ENCODE measurements at places on chromosomes 3 and 15.

DNA sequence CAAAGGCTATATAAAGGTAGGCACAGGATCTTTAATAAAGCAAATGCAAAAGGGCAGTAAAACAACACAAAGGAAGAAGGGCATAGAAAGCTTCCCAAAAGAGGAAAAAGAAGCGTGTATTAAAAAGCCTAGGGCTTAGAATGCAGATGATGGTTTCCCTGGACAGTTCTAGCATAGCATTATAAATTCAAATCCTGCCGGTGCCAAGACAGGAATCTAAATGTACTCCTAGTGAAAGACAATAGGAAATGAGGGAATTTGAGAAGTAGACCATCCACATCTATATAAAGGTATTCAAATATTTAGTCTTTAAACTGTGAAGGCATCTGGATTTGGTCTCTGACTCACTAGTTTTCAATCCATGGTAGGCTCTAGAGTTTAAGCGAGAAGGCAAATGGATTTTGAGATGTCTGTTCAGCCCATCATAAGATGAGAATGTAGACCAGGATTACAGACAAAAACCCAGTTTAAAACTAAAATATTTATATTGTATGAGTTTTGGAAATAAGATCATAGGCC is 431.8 kb downstream of the TBL1XR1 start:
- DNase-seq = no peak

DNA sequence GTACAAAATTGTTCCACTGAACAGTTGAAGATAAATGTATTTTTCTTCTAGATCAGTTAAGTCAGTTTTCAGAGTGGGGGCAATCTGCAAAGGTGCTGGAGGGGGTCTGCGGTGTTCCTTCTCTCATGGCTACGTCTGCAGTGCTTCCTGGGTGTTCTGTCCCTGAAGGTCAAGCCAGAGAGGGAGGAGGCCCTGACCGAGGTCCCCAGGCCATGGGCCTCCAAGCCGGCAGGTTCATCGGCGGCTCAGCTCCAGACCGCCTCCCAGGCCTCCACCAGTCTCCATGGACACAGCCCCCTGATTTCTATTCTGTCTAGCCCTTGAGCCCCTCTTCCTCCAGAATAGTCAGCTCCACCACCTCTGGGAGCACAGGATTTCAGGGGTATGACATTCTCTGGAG is 28.5 kb upstream of the TSEN2 start:
- no peak for DNase-seq

GRCh38 chr3:172221547-172221946 is 182.2 kb downstream of the FNDC3B start:
- no peak for DNase-seq

GRCh38 chr3:167776066-167776685 is 40.7 kb downstream of the SERPINI1 start:
- no peak for DNase-seq

- DNase-seq = no peak
These were observed 233.6 kb downstream of the CHL1 start for GRCh38 chr3:430186-430585.

GRCh38 chr3:114879059-114880031 is 267.7 kb downstream of the ZBTB20 start:
- DNase-seq = no peak

DNA sequence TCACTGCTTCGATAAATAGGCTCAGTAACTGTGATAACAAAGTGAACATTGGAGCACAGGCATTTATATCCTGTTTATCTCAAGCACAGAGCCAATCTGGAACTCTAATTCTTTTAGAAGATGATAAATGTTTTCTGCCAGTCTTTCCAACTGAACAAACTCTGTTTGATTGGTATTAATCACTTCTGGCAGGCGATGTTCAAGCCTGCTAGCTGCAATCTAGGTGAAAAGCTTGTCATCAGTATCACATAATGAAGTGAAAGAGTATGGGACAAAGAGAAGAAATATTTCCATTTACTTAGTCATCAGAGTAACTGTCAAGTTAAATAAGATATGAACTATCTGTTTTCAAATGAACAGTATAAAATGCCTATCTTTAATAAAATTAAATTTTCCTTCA is 577.3 kb downstream of the VGLL3 start:
- DNase-seq = no peak

DNA sequence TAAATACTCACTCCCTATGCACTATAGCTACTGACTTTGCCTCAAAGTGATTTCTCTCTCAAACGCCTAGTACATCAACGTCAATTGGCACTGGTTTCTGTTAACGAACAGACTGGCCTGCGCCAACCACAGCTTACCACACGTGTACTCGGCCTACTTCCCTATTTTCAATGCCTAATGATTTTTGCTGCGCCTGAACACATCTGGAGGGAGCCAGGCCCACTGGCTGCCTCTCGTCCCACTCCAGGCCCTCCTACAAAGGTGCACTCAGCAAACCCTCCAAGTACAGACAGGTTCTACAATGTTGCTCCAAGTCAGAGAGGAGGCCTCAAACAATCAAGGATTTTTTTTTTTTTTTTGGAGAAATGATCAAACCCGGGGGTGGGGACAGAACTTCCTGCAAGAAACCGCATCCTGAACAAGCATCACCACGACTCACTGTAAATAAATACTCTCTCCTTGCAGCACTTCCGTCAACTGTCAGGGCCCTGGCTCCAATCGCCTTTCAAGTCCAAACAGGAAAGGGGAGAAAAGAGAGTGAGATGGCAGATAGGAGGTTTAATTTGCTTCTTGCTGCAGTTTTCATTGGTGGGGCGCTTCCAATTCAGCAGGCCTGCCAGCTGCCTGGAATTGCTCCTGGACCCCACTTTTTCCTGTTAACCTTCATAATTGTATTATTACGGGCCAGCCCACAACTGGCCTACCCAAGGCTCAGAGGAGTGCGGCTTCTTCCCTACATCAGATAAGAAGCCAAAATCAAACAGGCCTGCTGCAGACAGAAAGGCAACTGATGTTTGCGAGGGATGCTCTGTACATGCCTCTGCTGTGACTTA is 139.3 kb downstream of the FOXP1 start:
- DNase-seq = peak; percentile 63

Measured in bone marrow (tissue), 2 donors.